Tibial artery (tissue), 4 donors: ENCODE measurements at places on chromosomes 3 and 15.

- no peak for DNase-seq
Observed at GRCh38 chr3:197027151-197027895, 2.3 kb downstream of the MELTF start.

GRCh38 chr3:65110661-65111060 is 422.9 kb upstream of the ADAMTS9 start:
- no peak for DNase-seq

GRCh38 chr3:46202535-46202934 is 5.6 kb downstream of the CCR1 start:
- DNase-seq, result no peak

DNA sequence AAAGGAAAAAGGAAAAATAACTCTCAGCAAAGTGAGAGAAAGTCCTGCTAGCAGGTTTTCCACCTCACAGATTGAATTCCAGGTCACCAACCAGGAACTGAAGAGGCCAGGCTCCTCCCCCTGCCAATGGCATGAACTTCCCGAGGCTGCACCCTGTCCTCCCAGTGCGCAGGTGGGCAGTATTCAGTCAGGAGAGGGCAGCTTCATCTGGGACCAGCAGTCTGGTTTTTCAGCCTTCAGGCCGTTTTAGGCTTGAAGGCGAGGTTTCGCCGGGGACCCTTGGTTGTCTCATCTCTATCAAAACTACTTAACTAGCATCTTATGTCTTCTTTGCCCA is 41.2 kb downstream of the TRAT1 start:
- DNase-seq, result no peak

GRCh38 chr15:49686599-49686998 is 65.8 kb downstream of the DTWD1 start:
- no peak for DNase-seq

DNA sequence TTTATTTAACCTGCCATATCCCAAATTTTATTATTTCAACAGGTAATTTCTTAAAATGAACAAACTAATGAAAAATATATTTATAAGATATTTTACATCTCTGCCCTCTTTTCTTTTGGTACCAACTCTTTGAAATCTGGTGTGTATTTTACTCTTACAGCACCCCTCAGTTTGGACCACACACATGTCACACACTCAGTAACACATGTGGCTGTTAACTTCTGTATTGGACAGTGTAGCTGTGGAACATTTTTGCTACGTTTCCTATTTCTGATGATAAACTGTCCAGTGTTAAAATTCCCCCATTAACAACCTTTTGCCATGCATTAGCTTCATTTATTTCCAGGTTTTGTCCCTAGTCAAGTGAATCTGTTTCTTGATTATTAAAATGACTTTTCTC is 250.6 kb downstream of the NFKBIZ start:
- DNase-seq, result no peak
